ENCODE measurements at places on chromosomes 1 and 21.

DNA sequence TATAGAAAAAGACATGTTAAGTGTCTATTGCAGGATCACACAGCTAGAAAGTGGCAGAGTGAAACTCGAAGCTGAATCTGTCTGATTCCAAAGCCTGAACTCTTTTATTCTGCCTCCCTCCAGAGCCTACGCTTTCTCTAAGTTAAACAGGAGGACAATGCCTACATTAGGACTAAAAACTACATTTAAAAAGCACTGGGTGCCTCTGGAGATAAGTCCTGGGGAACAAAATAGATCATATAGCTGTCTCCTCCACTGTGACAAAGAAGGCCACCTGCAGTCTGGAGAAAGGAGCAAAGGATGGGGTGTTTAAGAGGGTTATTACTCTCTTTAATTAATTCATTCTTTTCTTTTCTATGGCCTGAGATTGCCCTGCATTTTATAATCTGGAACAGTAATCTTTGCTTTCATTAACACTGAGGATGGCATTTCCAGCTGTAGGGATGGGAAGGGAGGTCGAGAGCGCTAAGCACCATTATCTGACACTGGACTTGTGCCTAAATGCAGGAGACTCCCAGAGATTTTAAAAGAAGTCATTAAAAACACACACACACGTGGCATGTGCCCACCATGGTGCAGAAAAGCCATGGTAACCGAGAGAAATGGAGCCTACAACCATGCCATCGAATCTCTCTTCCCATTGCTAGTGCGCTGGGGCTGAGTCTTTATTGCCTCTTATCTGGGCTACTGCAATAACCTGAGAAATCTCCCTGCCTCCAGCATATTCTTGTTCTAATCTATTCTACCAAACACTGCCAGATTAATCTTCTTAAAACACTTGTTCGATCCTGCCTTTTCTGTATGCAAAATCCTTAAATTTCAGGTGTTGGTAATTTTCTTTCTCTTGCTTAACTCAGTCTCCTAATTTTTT lies 92.2 kb downstream of the PLXNA2 start:
- no peak for DNase-seq

DNA sequence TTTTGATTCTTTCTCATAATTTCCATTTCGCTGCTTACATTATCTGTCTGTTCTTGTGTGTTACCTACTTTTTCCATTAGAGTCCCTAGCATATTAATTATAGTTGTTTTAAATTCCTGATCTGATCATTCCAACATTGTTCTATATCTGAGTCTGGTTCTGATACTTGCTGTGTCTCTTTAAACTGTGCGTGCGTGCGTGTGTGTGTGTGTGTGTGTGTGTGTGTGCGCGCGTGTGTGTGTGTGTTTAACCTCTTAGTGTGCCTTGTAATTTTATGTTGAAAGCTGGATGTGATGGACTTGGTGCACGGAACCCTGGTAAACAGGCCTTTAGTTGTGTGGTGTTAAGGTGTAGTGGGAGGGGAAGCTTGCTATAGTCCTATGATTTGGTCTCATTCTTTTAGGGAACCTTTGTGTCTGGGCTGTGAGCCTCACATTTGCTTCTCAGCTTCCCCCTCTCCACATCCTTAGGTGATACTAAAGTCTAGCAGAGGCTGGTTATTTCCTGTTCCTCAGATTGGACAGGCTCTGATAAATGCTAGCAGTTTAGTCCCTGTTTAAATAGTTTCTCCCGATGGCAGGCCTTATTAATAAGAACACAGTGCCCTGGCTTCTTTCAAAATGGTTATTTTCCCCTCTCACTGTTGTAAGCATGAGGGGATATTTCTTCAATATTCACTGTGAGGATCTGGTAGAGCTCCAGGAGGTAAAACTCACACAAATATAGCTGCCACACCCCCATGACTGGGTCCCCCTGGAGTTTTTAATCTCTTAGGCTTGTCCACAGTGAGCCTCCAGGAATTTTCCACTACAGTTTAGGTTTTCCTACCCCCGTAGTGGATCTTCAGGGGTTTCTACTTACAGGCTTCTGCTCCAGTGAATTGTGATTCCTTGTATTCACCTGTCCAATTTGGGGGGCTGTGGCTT lies 118.3 kb downstream of the GALNT2 start:
- peak; percentile 66 for DNase-seq

DNA sequence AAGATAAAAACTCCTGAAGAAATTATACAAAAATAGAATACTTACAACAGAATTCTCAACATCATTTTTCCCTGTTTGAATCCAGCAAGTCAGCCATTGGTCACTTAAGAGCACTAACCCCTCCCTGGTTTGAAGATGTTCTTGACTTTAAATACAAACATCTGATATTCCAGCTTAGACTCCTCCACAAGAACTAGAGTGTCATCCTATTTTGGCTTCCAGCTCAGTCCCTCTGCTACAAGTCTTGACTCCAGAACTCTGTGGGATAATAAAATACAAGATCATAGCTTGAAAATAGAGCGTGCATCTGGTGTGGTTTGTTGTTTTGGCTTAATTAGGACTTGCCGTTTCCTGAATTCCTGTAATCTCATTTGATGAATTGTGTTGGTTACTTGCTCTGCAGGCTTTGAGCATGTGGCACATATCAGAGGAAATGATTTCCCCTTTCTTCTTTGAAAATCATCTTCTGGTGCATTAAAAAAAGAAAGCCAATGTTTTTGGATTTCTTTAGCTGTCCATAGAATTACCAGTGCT lies 63.7 kb upstream of the DPT start:
- no peak for DNase-seq

DNA sequence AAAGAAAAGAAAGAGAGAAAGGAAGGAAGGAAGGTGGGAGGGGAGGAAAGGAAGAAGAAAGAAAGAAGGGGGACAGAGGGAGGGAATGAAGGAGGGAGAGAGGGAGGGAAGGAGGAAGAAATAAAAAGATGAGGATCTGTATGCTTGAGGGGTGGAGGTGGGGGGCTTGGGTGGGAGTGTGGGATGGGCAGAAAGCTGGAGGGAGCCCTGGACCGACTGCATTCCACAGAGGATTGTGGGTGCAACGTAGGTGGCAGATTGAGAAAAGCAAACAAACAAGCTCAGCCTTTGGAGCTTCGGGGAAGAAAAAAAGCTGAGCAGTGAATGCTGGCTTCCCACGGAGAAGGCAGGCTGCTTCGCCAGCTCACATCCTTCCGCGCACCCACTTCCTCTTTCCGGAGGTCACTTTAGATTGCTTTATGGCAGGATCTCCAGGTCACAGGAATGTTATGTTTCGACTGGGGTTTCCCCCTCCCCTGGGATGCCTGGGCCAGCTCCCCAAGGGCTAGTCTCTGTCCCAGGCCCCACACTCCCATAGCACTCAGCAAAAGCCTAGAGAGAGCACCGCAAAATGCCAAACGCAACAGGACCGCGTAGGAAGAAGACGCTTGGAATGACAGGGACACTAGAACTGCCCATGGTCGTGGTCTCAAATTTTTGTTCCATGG lies 20.7 kb upstream of the LGALS8 start:
- DNase-seq, result peak; percentile 65

- DNase-seq, result no peak
Observed at GRCh38 chr1:46516200-46516950, 26.7 kb downstream of the DMBX1 start.

- DNase-seq, result no peak
Observed at GRCh38 chr1:155014709-155015508, 12.3 kb downstream of the ZBTB7B start.

GRCh38 chr1:167824163-167824794 lies 89.7 kb downstream of the ADCY10 start:
- DNase-seq, result no peak

- DNase-seq, result no peak
Observed at GRCh38 chr1:194940336-194941030, 1667.8 kb downstream of the KCNT2 start.

DNA sequence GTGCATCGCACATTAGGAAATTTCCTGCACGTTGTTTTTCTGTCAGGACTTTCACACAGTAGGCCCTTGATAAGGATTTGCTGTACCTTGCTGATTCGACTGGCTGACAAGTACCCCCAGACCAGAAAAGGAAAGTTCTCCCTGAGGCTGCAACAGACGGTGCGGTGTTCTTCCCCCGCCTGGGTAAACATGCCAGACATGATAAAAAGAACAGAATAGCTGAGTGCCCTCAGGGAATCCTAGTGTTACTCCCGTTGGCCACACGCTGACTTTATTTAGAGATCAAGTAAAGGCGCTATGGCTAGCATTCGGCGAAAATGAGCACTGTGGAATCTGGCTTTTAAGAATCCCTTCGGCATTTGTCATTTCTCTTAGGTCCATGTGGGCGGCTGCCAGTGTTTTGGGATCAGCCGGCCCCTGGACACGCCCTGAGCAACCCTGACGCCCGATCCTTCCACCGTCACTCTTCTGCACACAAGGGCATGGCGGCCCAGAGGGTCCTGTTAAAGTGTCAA lies 607.7 kb downstream of the KIF26B start:
- no peak for DNase-seq

DNA sequence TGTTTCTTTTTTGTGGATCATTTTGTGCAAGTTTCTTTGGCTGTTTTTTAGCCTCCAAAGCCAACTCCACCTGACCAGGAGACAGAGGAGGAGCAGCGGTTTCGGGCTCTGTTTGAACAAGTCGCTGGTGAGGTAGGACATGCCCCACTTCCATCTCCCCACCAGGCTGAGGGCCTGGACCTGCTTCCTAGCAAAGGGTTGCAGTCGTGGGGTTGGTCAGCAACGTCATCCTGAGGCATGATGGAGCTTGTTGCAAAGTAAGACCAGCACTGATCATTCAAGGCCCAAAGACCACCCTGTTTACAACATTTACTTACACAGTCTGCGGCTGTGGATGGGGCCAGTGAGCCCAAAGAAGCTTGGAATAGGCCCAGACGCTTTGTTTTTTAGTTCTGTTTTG lies 40.3 kb downstream of the CAPN9 start:
- DNase-seq, result no peak

DNA sequence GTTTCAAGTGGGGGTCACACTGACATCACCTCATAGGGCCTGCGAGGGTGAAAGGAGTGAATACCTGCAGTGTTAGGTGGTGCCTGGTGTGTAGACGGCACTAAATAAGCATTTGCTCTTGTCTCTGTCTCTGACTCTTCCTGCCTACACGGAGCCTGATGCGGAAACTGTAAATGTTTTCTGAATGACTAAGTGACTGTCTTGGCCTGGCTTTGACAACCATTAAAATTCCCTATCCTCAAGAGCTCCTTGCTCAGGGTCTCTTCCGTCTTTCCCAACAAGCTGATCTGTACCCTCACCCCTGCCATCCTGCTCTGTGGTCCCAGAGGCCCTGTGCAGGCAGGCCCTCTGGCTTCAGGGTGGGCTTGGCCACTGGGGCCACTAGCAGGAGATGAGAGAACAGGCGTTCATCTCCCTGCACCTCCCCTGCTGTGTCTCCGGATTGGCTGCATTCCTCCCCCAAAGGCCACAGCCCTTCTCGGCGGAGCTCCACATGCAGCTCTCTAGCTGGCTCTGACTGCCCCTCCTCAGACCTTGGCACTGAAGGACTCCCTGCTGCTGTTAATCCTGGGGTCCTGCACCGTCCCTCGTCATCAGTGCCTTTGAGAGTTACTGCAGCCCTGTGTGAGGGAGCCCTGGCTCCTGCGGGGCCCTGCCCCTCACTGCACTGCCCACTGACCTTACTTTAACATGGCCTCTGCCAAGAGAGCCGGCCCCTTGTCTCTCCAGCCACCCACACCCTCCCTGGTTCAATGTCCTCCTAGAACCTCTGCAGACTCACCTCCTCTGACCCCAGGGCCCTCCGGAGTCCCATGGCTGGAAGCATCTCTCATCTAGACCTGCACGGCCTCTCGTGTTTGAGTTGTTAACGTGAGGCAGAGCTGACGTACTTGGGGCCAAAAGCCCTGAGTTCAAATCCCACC lies 211.1 kb downstream of the MATN1 start:
- no peak for DNase-seq

DNA sequence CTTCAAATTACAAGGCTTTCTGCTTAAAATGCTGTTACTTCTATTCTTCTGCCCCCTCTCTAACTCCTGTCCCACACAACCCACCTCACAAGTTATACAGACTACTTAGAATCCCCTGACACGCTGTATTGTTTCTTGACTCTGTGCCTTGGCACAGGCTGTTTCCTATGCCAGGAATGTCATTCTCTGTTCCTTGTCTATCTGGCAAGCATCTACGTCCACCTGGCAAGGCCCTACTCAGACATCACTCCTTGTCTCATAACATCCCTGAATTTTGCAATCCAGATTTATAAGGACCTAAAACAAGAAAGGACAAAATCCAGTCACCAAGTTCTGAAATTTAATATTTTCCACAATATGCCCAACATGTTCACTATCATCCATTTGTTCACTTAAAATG lies 182.0 kb upstream of the CHRM3 start:
- DNase-seq, result no peak

- no peak for DNase-seq
Observed at GRCh38 chr1:83546874-83547273, 452.1 kb downstream of the TTLL7 start.

GRCh38 chr1:29388170-29388569 lies 151.8 kb downstream of the PTPRU start:
- DNase-seq, result no peak

DNA sequence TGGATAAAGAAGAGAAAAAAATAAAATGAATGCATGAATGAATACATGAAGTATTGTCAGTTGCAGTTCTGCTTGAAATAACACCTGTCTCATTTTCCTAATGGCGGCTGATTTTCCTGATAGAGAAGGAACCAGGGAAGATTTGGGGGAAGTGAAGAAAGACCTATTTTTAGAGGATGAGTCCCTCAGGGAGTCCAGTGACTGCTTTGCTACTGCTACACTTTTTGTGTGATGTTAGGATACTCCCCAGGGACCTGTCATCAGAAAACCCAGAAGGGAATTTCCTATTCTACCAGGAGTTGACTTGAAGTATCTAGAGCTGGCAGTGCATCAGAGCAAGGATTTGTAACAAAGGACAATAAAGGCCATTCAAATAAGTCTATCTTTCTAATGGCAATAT lies 114.8 kb downstream of the MAB21L3 start:
- no peak for DNase-seq

DNA sequence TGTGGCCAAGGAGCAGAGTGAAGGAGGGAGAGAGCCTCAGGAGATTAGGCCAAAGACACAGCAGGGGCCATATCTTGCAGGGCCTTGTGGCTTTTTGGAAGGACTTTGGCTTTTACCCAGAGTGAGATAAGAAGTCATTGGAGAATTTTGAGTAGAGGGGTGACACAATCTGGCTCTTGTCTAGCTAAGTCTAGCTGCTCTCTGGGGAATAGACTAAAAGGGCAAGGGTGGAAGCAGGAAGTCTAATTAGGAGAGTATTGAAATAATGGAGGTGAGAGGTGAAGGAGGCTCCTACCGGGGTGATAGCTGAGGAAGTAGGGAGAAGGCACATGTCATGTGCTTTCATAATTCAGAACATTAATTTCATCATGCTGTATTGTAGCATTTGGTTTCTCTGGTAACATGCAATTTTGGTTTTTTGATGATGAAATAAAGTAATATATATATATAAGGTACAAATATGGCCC lies 34.3 kb upstream of the KCNA3 start:
- DNase-seq, result no peak

- no peak for DNase-seq
Observed at GRCh38 chr1:47812904-47813514, 184.2 kb downstream of the TRABD2B start.

- no peak for DNase-seq
Observed at GRCh38 chr1:27145934-27146354, 9.0 kb downstream of the SLC9A1 start.

GRCh38 chr1:99648107-99648506 lies 2.2 kb downstream of the PALMD start:
- no peak for DNase-seq

Data from Kasumi-1 (cell line).